ENCODE measurements at places on chromosomes 11 and 22. TPM values are rescaled to one million over a fixed set of nuclear protein-coding genes. Genes with fewer than 3 reads are reported as not detected.
A peak's percentile ranks its signal among the peaks of the same experiment; 100 is the strongest.

DNA sequence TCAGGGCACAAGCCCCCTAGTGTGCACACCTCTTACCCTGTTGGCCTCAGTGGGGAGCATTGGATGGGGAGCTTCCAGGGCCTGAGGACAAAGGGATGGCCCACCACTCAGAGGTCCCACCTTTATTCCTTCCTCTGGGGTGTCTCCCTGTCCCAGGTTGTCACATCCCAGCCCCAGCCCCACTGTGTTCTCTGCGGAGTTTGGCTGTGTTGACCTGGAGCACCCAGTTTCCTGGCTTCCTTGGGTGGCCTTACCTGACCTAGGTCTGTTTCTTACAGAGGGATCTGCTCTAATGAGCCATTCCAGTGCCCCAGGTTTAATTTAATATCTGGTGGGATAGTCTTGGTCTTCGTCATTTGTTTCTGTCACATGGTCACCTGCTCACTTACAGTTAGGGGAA is 38.8 kb upstream of the HORMAD2 start:
- no peak for DNase-seq

GRCh38 chr22:40334899-40335298 is 11.4 kb upstream of the ADSL start:
- no peak for DNase-seq

DNA sequence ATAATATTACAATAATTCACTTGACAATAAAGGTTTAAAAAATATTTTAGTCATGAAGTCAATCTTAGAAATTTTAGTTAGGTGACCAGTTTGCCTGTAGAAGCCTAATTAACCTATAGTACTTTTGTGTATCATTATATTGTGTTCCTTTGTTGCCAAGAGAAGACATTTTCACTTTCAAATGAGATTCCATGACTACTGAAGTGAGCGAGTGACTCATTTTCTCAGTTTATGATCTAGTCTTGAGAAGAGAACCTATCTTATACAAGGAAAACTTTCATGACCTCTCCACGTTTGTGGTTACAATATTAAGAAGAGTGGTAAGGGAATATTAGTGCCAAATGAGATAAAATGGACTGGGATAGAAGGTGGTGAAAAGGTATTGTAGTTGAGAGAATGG is 423.9 kb upstream of the CHORDC1 start:
- DNase-seq: peak; percentile 29

APOBEC3G gene
- total RNA-seq: 14.7 TPM

- no peak for DNase-seq
These were observed 31.9 kb upstream of the FTH1 start for GRCh38 chr11:61999141-61999975.

GRCh38 chr11:129704831-129705230 is 110.8 kb upstream of the TMEM45B start:
- DNase-seq: no peak

GRCh38 chr11:128594226-128594625 is 6.9 kb upstream of the ETS1 start:
- no peak for DNase-seq
